ENCODE measurements at places on chromosomes 6 and 20. TPM values are rescaled to one million over a fixed set of nuclear protein-coding genes. Genes with fewer than 3 reads are reported as not detected.

GRCh38 chr6:162069995-162070394, 657.6 kb downstream of the PRKN start:
- no peak for DNase-seq

DNA sequence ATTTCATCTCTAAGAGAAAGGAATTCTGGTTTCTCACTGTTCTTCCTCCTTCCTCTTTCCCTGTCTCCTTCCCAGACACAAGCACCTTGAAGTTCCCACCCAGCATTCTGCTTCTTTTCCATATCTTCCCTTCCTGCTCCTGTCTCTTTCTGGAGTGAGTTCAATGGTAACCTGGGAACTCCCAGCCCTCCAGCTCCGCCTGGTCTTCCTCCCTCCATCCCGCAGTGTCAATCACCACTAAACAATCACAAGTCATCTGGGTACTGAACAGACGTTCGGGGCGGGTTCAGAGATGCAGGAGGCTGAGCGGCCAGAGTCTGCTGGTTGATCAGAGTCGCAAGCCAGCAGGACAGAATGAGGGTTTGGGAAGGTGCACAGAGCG, 7.7 kb downstream of the TTBK1 start:
- no peak for DNase-seq

GRCh38 chr20:43442282-43442880, 15.3 kb upstream of the SRSF6 start:
- DNase-seq = no peak

GRCh38 chr6:35945650-35946025, 24.7 kb upstream of the SRPK1 start:
- DNase-seq = no peak

GRCh38 chr20:25178563-25179438, 16.7 kb upstream of the ENTPD6 start:
- DNase-seq = no peak

- DNase-seq = no peak
Observed at GRCh38 chr6:153960281-153960680, 78.8 kb upstream of the OPRM1 start.

- no peak for DNase-seq
Observed at GRCh38 chr20:52843425-52843824, 128.7 kb upstream of the TSHZ2 start.

DNA sequence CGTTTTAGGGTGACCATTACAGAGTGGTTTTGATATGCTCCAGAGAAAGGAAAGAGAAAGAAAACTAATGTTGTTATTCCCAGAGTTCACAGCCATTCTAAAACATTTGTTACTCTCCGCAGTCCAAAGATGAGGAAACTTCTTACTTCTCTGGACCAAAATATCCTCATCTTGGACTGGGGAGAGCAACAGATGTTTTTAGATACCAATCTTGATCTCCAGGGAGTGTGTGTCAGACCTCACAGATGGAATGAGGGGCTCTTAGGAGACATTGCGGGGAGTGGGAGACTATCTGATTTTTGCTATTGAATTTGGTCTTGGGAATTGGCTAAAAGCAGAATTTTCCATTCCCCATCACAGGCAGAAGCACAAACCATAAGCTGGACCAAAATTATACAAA, 110.8 kb downstream of the TNFAIP3 start:
- no peak for DNase-seq

DNA sequence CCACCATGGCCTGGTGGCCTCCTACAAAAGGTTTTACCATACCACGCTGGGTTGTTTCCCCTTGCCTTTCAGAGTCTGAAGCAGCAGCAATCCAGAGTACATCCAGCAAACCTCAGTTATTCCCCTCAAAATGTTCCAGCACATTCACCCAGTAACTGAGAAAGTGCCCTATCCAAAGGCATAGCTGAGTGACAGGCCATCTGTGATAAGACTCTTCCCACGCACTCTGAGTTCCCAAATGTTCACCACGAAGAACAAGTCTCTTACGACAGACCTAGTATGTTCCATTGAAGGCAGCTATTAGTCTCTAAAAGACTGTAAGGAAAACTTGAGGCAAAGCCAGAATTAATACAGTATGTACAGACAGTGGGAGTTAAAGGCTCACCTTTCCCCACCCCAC, 31.6 kb upstream of the C20orf144 start:
- no peak for DNase-seq

Gene IPCEF1
- 9.7 TPM for total RNA-seq

Gene BFSP1
- 0.16 TPM for total RNA-seq

Data from activated T-cell treated with anti-CD3 and anti-CD28 coated beads, Interleukin-2, amount 50 U/mL, for 4 hours (primary cell).